ENCODE measurements at places on chromosomes 11 and 22.

GRCh38 chr11:44255406-44256071 is 54.4 kb downstream of the ALX4 start:
- DNase-seq: no peak

DNA sequence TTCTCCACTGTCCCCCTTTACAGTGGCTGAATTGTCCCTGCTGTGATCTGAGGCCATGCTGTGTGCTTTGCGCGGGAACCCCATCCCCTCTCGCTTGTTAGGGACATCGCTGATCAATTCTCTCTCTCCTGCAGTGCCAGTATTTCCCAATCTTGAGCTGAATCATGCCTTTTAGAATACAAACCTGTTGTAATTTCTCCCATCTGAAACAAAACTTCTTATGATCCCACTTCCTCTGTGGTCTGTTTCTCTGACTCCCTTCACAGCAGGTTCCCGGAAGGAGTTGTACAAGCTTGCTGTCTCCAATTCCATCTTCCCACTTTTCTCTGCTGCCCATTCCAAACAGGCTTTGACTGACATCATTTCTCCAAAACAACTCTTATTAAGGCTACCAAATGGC is 16.8 kb downstream of the ADAMTS15 start:
- no peak for DNase-seq

GRCh38 chr22:32643246-32643645 is 158.3 kb upstream of the TIMP3 start:
- DNase-seq: no peak

DNA sequence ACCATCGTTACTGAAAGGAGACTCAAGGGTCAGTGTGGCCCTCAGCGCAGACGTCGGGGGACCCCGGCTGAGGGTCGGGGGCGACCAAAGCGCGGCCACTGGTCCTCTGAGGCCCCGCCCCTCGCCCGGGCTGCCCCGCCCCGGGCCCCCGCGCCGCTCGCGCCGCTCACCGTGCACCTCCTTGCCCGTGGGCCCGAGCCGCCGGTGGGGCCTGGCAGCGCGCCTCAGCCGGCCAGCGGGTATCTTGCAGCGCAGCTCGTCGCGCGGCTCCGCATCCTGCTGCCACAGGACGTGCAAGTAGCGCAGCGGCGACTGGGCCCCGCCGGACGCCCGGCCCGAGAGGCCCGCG is 419 bp downstream of the ANKRD54 start:
- peak; percentile 41 for DNase-seq

DNA sequence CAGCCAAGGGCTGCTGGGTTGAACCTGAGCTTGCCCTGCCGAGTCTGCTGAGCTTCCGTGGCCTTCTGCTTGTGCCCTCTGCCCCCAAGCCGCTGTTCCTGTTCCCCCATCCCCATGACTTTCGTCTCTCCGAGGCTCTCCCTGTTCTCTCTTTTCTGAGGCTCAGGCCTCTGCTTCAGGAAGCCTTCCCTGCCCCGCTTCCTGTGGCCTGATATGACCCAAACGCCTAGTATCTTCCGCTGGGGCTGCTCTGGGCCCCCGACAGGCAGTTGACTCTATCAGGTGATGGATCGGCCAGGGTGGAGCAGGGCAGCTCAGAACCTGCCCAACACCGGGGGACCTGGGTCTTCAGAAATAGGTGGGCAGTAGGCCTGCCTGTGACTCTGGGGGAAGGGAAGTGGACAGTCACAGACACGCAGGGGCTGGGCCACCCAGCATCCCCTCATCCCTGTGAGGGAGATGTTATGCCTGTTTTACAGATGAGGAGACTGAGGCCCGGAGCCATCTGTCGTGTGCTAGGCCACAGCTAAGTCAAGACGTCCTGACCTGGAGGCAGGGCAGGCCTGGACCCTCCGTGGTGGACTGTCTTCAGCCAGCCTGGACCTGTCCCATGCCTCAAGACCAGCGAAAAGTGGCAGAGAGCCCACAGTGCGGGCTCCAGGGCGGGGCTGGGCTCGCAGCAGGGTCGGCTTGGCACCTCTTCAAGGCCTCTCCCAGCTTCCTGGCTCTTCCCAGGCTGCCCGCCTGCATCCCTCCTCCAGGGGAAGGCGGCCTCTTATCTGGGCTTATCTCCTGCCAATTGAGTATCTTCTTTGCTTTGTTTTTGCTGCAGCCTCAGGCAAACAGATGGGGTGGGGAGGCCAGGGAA is 16.2 kb downstream of the BAD start:
- DNase-seq: no peak

DNA sequence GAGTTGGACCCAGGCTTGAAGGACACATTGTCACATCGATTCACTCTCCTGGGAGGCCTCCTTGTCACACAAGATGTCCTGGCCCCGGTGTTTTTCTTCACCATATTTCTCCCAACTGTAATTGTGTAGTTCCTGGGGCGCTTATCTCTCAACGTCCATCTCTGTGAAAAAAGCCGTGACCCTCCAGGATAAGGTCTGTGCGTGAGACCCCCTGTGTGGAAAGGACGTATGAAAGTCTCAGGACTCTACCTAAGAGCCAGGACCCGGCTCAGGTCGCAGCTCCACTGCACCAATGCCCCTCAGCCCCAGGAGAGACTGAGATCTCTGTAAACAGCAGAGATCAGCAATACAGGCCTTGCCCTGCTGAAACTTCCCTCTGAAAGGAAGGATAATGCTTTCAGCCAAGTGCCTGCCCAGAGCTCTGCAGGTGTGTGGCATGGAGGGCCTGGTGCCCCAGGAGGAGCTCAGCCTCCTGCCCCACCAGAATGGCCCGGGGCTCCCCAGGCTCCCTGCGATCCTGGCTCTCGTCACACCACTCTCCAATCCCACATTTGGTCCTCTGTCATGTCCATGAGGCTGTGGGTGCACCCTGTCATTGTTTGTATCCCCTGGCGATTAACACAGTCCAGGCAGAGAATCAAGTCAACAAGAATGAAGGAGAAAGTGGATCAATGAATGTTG is 119.2 kb upstream of the TMEM45B start:
- DNase-seq: no peak

DNA sequence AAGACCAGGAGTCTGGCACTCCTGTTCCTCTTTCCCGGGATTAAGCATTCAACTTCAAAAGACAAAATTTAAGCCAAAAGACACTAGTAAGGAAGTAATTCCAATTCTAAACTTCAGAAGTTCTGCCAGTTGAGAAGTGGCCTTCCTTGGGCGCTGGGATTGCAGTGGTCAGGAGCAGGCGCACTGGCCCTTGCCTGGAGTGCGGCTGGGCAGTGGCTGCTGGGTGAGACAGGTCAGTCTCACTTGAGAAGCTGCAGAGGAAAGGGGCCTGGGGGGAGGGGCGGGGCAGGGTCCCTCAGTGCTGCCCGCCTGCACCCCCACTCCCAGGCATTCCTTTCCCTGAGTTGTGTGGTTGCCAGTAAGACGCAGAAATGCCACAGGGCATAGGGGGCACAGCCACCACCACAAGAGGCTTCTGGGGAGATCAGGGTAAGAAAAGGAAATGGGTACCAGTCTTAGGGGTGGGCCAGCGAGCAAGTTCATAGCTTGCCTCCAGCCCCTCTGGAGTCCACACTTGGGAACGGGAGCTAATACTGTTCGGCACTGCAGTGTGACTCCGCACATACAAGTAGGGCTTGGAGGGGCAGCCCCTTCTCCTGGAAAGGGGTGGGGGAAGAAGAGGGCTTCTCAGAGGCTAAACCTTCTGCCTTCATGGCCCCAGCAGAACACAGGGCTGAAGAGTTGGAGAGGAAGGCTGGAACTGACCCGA is 5.5 kb downstream of the MRPL49 start:
- DNase-seq: no peak

DNA sequence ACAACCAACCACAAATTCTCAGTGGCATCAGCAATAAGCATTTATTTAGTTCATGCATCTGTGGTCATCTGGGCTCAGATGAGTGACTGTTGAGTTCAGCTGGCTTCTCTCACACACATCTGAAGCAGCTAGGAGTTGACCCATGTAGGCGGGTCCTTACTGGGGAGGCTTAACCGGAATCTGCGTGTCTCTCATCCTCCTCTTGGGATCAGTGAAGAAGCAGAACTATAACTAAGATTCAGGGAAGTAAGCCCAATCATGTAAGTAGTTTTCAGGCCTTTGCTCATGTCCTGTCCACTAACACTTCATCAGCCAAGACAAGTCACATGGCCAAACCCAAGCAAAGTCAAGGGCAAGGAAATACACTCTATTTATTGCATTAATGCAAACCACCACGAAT is 236.2 kb downstream of the C11orf87 start:
- no peak for DNase-seq

DNA sequence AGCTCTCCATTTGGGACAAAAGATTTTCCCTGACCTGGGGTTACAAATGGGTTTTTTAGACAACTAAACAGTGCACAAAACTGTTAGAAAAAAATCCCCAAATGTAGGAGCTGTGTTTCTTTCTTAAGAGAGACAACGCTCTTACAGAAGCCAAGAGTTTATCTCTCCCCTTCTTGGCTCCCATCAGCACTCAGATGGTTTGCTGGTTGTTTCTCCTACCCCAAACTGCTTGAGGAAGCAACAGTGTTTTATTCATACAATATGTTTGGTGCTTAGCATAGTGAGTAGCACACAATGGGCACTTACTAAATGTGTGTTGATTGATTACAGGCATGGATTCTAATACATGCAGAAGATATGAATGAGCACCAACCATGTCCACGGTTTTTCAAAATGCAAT is 209.5 kb upstream of the ANO5 start:
- DNase-seq: no peak

DNA sequence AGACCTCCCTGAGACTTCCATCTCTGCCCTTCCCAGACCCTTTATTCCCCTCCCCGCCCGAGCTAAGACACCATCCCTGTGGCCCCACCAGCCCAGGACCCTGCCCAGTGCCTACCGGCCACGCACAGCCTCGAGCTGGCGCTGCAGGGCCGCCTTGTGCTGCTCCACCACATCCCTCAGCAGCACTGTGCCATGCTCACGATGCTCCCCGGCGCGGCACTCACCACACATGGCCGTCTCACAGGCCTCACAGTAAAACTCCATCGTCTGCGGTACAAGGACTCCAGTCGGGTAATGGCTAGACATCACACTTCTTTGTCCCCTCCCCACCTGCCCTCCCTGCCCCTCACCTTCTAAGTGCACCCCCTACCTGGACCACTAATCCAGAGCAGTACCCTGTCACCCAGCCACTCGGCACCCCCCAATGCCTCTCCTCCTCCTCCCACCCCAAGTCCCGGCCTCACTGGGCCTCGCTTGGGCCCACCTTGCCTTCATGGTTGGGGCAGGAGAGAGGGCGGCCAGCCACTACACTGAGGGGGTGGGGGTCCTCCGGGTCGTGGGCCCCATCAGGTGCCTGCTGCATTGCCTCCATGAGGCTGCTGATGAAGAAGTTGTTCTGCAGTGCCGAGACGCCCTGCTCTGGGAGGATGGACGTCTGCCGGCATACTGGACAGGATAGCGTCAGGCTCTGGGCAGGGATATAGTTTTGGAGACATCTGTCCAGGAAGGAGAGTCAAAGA is 16.0 kb downstream of the TRIM3 start:
- DNase-seq: no peak

- DNase-seq: no peak
These were observed 3.6 kb downstream of the ALDH3B1 start for GRCh38 chr11:68013611-68014156.

DNA sequence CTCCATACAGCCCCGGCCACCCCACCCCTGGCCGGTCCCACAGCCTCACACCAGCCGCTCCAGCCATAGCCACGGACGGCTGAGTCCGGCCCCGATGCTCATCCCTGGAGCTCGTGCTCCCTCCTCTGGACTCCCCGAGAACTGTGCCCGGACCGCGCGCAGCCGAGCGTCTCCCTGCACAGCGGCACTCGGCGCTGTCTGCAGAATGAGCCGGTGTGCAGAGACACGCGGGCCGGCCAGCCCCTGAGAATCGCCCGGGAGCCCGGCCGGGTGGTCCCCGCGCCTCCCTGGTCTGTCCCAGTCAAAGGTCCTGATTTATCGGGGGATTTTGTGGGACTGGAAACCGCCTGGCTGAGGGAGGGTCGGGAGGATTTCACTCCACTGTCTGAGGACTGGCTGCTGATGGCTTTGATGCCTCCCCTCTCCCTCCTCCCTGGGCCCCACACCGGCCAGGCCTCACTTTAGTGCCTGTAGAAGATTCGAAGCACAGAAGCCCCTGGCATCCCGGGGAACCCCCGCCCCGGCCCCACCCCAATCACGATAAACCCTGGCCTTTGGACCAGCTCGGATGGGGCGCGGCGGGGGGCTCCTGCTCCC is 102.7 kb downstream of the BRD1 start:
- peak; percentile 53 for DNase-seq

DNA sequence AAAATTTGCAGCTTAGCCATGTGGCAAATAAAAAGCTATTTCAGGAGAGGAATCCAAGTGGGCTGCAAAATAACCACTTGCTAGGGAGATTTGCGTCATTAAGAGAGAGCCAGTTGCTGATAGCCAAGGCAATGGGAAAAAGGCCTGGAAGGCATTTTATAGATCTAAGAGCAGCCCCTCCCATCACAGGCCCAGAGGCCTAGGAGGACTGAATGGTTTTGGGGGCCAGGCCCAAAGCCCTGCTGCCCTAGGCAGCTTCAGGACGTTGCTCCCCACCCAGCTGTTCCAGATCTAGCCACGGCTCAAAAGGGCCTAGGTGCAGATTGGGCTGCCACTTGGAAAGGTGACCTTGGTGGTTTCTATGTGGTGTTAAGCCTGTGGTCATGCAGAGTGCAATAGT is 169.0 kb downstream of the AASDHPPT start:
- no peak for DNase-seq

- peak; percentile 32 for DNase-seq
These were observed at the start of gene LRFN4 for GRCh38 chr11:66856496-66857233. LRFN4 (plus strand) TSS chr11:66857064; CDS start chr11:66857745, 681 bp downstream.

DNA sequence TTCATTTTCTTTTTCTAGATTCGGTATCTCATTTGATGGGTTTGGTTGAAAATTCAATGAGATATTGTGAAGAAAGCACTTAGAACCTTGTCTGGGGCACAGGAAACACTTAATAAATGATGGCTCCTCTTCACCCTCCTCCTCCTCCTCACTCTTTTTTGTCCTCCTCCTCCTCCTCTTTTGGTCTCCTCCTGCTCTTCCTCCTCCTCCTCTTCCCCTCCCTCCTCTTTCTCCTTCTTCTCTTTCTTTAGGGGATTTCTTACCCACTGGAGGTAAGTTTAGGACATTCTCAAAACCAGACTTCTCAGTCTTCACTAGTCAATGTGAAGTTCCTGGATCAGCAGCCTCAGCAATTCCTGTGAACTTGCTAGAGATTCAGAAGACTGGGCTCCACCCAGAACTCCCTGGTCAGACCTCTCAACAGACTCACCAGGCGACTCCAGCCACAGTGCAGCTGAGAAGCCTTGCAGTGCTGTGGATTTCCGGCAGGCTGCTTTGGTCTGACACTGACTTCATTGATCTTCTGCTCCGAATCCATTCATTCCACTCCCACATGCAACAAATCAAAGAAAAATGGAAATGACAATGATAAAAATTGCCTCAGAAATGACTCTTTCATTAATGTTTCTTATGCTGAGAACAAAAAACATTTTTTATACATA is 368.6 kb upstream of the B3GAT1 start:
- no peak for DNase-seq

GRCh38 chr11:122154994-122155393 is 39.0 kb upstream of the BLID start:
- no peak for DNase-seq
